ENCODE measurements at places on chromosomes 11 and 22.

DNA sequence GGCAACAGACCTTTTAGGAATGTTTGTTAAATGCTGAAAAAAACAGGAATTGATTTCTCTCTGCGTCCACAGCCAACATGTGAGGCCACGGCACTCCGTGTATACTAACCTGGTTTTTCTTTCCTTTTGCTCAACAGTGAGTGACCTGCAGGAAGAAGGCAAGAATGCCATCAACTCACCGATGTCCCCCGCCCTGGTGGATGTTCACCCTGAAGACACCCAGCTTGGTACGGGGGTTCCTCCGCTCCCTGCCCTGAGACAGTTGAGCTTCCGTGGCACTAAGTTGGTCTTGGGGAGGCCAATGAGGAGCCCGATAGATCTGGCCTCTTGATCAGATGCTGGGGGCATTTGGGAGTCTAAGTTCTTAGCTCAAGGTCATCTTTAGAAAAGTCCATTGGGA, 69.7 kb downstream of the PARVB start:
- DNase-seq = no peak

DNA sequence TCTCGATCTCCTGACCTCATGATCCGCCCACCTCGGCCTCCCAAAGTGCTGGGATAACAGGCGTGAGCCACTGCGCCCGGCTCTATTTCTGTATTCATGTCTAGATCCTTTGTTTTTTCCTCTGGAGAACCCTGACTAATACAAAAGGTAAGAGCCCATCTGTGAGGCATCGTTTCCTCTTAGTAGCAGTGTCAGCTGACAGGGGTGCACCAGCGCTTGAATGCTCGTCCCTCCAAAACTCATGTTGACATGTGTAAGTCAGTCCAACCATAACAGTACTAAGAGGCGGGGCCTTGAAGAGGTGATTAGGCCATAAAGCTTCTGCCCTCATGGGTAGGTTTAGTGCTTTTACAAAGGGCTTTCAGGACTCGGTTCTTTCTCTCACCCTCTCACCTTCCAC, 470.1 kb upstream of the B3GAT1 start:
- no peak for DNase-seq

- no peak for DNase-seq
Measured at GRCh38 chr11:77046060-77046501, 11.9 kb downstream of the B3GNT6 start.

DNA sequence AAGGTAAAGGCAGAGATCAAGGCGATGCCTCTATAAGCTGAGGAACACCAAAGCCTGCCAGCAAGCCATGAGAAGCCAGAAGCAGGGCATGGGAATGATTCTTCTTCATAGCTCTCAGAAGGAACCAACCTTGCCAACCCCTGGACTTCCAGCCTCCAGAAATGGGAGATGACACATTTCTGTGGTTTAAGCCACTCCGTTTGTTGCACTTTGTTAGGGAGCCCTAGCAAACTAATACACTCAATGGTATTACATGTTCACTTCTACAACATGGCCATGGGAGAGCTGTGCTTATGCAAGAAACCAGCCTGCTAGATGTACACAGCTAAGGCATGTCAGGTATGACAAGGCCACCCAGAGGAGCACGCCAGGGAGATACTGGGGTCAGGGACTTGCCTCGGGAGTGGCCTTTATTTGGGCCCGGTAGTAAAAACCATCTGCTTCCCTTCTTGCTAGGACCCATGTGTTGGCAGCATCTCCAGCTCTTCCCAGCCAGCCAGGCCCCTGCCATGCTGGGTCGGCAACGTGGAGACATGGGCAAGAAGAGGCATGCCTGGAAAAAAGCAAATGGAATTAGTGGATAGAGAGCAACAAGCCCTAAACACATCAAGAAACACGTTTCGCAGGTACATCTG, 3.6 kb downstream of the C11orf16 start:
- DNase-seq = no peak

DNA sequence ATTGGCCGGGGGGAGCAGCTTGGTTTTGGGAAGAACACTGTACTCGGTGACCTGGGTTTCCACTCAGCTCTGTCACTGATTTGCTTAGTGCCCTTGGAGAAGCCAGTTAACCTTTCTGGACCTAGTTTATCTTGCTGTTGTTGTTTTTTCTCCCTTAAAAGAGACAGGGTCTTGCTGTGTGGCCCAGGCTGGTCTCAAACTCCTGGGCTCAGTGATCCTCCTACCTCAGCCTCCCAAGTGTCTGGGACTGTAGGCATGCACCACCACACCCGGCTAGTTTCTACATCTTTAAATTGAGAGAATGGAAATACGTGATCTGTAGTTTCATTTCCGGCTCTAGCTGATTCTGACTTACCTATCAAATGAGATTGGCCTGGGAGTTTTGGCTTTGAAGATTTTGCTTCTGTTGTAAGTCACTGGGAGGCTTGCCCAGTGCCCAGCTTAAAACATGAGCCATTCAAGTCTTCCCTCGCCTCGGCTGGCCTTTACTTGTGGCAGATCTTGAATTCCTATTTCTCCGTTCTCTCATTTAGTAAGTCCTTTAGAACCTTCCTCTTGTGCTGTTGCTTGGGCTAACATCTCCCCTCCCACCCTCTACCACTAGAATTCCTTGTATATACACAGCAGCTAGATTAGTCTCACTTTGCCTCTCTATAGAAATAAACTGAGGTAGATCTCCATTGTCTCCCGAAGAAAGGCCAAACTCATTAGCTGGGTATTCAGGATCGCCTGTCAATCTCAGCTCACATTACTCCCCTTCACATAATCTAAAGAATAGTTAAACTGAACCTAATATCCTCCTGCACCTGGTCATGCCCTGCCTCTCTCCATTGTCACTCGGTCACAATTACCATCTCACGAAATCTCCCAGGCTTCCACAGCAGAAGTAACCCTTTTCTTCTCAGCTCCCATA, 87.7 kb upstream of the SLC25A18 start:
- no peak for DNase-seq

- DNase-seq = no peak
Measured at GRCh38 chr22:44638971-44639760, 62.8 kb upstream of the PRR5 start.

DNA sequence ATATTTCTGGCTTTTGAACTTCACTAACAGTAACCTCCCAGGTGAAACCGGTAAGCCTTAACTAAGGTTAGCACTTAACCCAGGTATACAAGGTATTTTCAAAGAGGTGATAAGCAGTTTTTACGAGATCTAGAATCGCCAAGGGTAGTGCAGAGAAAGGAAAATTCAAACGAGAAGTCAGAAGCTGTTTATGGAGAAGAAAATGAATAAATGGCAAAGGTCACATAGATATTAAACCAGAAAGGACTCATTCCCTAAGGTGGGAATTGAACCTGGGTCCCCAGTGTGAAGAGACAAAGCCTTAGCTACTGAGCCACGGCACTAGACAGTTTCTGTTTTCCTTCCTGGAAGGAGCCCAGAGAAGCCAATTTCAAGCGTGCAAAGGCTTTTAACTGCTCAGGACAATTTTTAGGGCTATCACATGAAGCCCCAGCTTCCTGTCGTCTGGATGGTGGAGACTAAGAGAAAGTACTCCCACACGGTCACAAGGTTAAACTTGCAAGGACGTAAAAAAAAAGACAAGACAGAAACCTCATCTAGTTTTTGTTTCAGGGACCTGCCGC, 5.7 kb upstream of the C1QTNF6 start:
- DNase-seq = no peak

GRCh38 chr22:41009222-41009948, 58.2 kb downstream of the RBX1 start:
- DNase-seq = no peak

DNA sequence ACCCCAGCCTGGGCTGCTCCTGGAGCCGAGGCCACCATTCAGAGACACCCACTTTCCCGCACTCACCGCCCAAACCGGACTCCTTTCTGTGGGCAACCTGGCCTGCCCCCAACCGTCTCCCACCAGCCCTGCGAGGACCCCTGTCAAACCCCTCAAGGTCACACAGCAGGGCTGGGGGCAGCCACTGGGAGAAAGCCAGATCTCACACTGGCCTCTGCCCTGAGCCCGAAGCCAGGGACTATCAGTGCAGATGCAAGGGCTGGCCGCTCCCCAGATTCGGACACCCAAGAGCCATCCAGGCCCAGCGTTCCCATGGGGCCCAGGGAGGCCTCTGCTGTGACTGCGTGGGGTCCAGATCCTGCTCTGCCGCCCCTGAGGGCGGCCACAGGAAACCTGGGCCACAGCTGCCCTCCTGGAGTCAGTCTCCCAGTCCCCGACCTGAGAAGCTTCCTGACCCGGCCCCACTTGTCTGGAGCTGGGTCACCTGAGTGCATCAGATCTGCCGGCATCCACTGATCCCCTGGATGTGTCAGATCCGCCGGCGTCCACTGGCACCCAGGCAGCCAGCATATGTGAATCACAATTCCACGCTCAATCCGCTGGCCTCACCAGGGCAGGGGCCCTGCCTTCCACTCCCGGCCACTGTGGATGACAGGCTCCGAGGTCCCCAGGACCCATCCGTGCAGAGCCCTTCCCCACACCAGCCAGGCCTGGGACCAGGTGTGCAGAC, 139.7 kb downstream of the BRD1 start:
- no peak for DNase-seq

DNA sequence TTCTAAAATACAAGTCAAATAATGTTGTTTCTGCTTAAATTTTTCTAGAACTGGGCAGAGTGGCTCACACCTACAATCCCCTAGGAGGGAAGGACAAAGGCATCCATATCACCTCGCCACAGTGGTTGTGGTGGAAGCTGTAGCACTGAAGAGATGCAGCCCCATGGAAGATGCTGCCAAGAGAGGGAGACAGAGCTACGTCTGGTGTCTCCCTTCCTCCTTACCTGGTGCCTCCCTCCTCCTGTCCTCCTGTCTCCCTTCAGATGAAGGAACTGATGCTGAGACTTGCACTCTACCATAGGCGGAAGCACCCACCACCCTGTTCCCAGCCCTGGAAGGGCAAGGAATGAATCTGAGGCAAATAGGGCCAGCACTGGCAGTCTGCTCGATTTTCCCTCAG, 22.3 kb downstream of the MMP27 start:
- no peak for DNase-seq

Measured in omental fat pad (tissue), 4 donors.